ENCODE measurements at places on chromosomes 7 and 10.

- no peak for DNase-seq
Observed at GRCh38 chr10:131141645-131142516, 169.6 kb downstream of the TCERG1L start.

- no peak for DNase-seq
Observed at GRCh38 chr10:127332631-127333030, 136.2 kb upstream of the INSYN2A start.

- DNase-seq = no peak
Observed at GRCh38 chr7:45143616-45144015, 14.0 kb upstream of the RAMP3 start.

DNA sequence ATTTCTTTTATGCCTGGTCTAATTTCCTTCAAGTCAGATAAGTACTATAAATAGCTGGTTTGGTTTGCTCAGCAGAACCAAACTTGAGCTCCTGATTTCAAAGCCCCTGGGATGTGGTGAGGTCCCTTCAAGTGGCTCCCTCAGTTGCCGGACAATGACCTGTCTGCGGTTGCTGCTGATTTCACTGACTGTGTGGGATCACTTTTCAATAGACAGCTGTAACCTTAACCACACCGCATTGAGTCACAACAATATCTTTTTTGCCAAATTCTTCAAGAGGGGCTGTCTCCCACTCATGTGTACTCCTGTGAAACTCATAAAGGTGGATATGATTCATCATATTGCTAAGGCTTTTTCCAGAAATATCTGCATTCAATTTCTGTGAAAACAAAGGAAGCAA, 23.1 kb upstream of the ITGA8 start:
- DNase-seq = no peak

DNA sequence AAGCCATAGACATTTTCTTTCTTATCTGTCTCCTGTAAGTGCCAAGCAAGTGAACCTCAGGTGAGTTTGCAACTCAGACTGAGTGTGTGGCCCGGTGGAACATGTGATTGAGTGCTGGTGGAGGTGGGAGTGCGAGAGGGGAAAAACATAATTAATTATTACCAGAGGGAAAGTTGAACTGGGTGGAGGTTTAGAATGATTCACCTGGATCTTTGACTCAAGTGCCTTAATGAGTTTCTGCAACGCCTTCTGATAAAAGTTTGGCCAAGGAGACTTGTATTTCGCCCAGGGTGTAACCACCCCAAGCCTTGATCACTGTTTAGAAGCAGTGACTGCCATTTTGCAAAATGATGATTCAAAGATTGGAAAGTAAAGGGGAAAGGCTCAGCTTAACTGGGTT, 513.9 kb downstream of the GATA3 start:
- no peak for DNase-seq

GRCh38 chr10:116752563-116752962, 10.2 kb upstream of the HSPA12A start:
- no peak for DNase-seq

GRCh38 chr10:67670401-67670800, 25.6 kb downstream of the CTNNA3 start:
- no peak for DNase-seq

DNA sequence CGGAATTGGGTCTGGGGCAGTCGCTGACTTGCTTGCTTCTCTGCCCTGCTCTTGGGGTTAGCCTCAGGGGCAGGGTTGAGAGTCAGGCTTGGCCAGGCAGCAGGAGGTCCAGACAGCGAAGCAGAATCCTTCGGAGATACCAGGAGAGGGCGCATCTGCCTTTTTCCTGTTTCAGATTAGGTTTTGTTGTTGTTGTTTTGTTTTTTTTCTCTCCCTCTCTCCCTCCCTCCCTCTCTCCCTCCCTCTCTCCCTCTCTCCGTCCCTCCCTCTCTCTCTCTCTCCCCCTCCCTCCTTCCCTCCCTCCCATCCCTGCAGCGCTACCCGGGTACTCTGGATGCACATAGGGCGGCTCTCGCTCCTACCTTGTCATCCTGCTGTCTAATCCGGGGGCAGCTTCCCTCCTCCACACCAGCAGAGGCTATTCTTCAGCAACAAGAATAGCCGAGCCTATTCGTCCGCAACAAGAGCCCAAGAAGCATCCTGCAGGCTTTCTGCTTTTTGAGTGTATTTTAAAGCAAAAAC, 758 bp upstream of the OPTN start:
- no peak for DNase-seq

DNA sequence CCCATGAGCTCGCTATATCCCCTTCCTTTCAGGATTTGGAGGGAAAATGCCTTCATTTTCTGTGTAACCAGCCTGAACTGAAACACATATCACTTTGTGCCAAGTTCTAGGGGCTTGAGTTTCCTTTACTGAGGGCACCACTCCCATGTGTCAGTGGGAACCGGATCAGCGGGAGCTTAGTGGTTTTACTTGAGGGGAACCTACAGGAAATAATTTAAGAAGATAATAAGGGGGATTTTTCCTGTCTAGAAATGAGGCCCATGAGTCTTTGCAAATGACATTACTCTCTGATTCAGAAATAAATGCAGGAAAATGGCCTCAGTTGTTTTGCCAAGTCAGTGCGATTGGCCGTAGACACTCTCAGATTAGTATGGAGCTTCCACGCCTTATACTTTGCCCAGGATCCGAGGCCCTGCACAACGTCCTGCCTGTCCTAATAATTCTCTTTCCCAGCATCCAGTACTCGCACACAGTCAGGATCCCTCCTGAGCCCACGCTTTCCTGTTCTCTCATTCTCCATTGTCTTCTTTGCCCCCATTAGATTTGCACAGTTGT, 86.4 kb upstream of the LYZL1 start:
- no peak for DNase-seq

DNA sequence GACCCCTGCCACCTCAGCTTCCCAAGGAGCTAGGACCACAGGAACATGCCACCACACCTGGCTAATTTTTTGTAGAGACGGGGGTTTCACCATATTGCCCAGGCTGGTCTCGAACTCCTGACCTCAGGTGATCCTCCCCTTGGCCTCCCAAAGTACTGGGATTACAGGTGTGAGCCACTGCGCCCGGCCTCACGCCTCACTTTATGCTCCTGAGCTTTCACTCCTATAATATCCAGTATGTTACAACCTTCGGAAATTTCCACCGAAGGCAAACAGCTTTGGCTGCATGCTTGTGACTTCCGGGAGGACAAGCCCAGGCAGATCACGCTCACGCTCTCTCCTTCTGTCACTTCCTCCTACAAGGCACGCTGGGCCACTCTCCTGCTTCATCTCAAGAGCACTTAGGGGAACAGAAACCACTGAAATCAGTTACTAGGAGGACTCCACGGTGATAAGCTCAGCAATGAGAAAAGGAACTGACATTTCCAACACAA, 4.4 kb upstream of the MAD1L1 start:
- no peak for DNase-seq

- DNase-seq = no peak
Observed at GRCh38 chr7:130344271-130344866, at the start of gene CPA5. TSS of gene CPA5 (plus strand) at chr7:130344816. CDS start at chr7:130346486, 1,670 bp downstream.

Measured in stimulated activated CD8-positive, alpha-beta memory T cell treated with anti-CD3 and anti-CD28 coated beads, Interleukin-4, amount 100 ng/mL, for 4 hours (primary cell).